ENCODE measurements at places on chromosomes 3 and 15.
A peak's percentile ranks its signal among the peaks of the same experiment; 100 is the strongest.

DNA sequence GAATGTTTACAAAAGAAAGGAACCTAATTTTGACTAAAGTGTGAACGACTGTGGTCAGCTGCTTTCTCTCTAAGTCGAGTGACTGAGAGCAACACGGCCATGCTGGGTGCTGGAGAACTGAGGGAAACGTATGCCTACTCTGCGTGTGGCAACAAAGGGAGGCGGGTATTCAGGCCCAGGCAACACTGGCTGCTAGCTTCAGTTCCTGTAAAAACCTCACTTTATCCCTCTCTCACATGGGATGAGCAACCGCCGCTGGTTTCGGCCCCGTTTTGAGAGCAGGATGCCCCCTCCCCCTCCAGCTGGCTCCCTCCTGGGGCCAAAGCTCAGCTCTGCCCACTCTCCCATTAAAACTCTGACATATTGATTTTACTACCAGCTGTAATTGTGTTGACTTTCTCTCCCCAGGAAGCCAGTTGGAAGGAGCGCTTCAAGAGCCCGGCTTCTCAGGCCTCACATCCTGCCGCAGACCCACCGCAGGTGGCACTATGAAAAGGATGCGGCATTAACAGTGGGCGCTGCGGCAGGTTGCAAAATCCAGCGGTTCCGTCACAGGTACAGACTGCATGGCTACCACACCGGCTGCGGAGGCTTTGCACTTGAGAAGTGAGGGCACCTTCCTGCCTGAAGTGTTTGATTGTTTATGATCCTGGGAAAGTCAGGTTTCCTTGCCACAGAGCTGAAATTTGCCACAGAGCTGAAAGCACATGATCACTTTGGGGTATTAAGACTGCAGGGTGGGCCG is 12.7 kb downstream of the PLXND1 start:
- DNase-seq, result no peak

DNA sequence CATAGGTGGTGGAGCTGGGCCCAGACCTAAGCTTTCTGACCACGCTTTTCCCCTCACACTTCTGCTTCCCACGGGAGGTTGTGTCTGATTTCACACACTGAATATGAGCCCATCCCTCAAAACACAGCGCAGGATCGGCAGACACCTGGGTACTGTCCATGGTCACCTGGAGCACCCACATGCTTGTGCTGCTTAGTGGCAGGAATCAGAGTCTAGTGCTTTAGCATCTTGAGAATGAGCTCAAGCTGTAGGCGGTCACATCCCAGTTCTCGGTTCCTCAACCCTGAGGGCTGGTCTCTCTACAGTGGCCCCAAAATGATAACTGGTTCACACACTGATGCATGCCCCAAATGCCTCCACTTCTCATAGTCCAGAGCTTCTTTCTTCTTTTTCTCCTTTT is 111.0 kb downstream of the SEMA5B start:
- DNase-seq, result no peak

GRCh38 chr3:54062546-54062945 is 59.8 kb upstream of the CACNA2D3 start:
- no peak for DNase-seq

GRCh38 chr15:58690703-58691102 is 58.8 kb downstream of the ADAM10 start:
- DNase-seq, result no peak

- no peak for DNase-seq
These were observed 1028.6 kb downstream of the OTOL1 start for GRCh38 chr3:162525066-162525742.

DNA sequence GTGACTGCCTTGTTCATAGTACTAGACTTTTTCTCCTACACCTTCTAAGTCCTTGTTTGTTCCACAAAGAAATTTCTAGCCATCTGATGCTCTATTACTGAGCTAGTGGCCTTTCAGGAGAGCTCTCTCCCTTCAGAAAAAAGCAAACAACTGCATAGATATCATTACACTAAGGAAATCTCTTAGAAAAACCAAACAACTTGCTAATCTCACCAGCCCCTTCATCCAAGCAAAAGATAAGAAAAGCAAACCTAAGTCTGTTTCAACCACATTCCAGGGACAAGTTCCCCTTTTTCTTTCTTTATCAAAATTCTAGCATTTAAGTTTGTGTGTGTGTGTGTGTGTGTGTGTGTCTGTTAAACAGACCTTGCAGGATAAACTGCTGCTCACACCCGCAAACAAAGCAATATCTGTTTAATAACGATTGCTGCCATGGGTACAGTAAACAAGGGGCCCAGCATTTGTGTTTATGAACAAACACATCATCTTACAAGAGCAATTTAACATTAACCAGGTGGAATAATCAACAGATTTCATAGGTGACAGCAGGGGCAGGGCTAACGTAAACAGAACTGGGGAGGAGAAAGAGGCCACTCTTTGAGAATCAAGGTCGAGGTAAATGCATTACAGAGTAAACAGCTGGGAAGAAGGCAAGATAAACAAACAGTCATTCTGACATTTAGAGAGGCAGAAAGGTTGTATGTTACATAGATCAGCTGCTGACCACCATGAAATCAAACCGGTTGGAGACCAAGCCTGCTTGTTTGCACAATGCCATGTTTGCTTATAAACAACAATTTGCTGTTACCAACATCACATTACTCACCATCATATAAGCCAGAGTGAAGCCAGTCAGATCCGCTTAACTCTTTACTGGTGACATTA is 375.1 kb downstream of the FOXP1 start:
- no peak for DNase-seq

- DNase-seq, result no peak
These were observed 3.1 kb upstream of the CHRNA3 start for GRCh38 chr15:78623786-78624497.

DNA sequence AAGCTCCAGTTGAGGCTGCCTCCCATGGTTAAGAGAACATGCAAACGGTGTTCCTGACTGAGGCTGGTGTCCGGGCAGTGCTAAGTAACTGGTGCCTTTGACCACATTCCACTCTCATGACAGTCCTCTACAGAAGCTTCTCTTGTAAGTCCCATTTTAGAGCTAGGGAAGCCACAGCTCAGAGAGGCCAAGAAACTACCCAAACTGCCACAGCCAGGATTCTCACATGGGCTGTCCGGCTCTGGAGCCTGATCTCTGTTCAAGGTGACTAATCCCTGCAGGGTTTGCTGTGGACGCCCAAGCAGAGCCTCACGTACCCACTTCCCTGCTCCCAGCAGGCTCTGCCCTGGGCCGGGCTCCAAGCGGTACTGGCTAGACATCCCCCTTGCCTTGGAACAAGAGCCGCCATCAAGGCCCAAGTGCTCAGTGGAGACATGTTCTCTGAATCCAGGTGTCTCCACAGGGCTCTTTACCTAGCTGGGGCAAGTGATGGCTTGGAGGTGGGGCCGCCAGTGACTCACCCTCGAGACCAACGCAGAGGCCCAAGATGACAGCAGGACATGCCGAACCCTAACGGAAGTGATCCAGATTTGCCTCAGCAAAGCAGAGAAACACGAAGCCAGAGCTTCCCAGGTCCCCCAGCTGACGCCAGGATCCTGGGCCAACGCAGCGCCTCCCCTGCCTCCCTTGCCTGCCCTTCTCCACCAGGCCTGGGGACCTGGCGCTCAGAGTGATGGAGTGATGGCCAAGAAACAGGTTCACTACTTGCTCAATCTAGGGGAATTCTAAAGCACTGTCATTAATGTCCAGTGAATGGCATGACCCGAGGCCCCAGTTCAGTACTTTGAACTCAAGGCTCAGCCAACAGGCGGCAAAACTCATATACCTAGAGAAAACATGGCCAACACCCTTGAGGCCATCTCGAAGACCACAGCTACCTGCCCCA is 24.4 kb downstream of the KLHL25 start:
- DNase-seq, result no peak

GRCh38 chr3:151501923-151502632 is 41.2 kb upstream of the IGSF10 start:
- no peak for DNase-seq

DNA sequence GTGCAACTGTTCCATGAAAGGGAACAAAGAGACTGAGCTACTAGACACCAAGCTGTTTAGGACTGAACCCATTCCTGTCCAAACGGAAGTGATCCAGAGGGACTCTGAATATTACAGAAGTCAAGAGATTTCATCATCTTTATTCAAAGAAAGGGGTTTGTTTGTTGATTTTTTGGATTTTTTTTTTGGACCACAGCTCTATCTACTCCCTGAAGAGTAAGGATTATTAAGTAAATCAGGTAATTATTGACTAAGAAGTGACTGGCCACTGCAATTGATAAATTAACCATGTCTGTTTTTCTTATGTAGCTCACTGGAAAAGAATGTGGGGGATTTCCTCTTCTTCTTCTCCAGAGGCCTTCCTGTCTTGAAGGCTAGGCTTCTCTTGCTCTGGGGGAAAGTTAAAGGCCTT is 146.6 kb upstream of the TPM1 start:
- no peak for DNase-seq

DNA sequence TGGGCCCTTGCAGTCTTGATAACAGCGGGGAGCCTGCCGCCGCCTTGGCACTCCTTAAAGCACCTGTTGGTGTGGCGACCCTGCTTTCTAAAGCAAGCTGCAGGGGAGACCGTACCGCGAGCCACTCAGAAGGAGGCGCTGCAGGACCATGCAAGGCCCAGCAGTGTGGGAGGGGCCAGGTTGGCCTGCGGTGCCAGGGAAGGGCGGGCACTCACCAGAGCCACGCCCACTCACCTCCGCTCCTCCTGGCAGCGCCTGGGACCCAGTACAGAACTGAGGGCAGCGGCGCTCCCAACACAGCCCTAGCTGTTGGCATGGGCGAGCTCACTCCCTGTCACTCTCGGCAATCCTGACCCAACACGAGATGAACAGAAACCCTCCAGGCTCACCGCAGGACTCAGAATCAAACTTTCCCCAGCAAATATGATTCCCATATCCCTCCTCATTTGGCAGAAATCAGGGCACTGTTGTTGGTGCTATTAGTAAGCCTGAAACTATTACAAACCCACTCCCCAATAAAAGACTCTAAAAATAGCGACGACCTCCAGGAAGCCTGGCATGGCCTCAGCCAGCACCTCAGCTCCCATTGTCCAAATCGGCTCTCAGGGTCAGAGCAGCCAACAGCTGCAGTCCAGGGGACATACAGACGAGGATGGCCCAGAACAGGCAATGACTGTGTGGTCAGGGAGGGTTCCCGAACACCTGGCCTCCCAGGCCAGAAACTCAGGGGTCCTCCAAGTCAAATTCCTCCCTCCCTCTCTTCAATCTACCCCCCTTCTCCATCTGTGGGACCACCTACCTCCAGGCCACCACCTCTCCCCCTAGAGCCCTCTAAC is 77.2 kb downstream of the TBC1D2B start:
- peak; percentile 76 for DNase-seq

DNA sequence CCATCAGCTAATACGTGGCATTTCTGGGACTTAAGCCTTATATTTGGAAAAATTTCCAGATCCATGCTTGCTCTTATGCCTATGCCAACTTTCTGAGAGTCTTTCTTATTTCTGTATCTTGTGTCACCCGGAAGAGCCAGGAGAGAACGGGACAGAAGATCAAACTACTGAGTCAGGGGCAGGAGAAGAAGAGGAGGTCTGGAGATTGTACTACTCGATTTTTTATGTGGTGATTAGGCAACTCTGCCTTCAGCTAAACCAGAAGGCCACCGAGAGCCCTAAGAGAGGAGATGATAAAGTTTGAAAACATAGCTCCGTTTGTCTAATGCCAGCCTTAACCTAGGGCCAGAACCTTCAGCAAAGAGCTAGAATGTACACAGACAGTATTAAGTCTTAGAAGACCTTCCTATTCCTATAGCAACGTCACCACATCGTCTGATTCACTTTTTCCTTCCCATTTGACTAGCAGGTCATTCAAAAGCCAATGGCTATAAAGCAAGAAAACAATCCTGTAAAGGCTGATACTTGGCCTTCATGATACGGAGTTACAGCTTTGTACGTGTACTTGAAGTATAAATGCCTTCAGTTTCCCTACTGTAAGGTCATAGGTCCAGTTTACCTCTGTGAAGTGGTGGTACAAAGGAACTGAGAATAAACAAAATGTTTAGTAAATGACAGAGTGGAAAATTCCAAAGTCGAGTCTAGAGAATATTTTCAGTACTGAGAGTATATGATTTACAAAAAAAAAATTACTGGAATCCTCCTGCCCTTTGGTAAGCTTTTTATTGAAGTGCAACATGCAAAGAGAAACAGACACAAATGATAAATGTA is 96.1 kb upstream of the ICE2 start:
- no peak for DNase-seq

GRCh38 chr3:155995525-155996370 is 124.6 kb upstream of the KCNAB1 start:
- no peak for DNase-seq

DNA sequence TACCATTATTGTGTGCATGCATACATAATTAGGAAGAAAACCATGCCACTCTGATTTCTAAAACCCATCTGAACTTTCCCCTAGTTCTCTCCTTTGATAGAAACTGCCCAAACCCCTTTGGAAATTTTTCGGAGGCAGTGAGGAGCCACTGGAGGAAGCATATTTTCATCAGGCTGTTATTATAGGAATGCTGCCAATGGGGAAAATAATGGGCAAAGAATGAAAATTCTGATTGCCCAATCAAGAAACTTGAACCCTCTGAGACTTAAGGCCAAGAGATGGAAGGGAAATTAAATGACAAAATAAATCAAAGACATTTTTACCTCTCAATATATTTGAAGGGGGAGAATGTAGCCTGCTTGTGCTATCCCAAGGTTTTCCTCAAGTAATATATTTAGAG is 376.0 kb upstream of the PDZRN3 start:
- no peak for DNase-seq

DNA sequence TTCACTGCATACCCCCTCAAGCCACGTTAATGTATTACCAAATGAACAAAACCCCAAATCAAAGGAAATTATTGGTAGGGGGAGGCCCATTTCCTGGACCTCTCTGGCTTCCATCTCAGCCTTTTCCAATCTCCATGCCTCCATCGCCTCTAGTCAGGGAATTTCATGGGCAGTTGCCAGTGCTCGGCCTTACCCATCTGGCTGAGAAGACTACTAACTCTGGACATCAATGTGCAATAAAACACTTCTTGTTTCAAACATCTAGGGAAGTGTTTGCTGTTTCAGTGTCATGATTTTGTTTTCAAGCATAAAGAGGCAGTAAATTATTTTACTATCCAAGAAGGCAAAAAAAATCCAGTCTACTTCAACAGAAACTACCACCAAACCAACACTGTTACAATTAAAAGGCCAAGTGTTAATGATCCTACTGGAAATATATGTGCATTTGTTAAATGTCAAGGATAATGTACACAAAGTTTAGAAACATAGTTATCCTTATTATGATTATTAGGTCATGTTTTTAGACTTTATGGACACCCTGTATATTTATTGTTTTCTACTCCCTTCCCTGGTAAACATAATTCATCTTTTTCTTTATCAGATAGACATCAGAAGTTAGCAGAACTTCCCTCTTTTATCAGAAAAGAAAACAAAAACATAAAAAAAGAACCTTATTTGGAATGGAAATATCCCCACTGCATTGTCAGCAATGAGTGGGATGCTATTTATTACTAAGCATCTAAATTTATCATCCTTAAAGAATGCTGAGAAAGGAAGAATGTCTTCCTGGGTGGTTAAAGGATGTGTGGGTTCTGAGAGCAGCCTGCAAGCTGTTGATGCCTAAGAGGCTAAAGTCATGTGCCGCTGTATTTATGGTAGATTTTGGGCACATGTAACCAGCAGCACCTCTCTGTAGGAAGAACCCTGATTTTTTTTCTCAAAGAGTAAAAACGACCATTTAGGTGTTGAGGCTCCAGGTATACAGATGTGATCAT is 15.2 kb downstream of the LDHAL6B start:
- no peak for DNase-seq

All from NCI-H1048 (cell line).